Stimulated activated CD8-positive, alpha-beta memory T cell treated with anti-CD3 and anti-CD28 coated beads, Interleukin-12 subunit alpha, Interleukin-12 subunit beta, amount 100 ng/mL, for 1 hour (primary cell): ENCODE measurements at places on chromosomes 4 and X.

- DNase-seq = no peak
Measured at GRCh38 chrX:40933132-40933705, 152.0 kb upstream of the USP9X start.

GRCh38 chr4:186727169-186727976 lies 3.7 kb upstream of the FAT1 start:
- no peak for DNase-seq

- no peak for DNase-seq
Measured at GRCh38 chrX:134718966-134719317, 60.7 kb upstream of the PLAC1 start.

GRCh38 chr4:102318105-102318504 lies 27.2 kb downstream of the SLC39A8 start:
- no peak for DNase-seq

DNA sequence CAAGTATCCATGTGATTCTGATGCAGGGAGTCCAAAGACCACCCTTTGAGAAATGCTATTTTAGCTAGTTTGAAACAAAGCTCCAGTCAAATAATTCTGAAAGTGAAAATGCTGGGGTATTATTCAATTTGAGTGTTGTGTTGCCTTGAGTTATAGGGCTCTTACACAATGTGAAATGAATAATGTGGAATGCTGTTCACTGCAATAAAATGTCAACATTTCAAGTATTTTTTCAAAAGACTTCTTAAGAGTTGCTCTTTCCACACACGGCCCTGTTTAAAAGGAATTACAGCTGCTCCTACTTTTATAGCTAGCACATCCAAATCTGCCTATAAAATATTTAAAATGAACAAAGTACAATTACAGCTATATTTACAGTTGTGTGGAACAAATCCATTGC lies 27.5 kb upstream of the PLS3 start:
- DNase-seq = no peak

- no peak for DNase-seq
Measured at GRCh38 chr4:11534623-11535302, 106.1 kb upstream of the HS3ST1 start.

GRCh38 chr4:144962300-144962699 lies 135.7 kb downstream of the ANAPC10 start:
- DNase-seq = no peak

- DNase-seq = no peak
Measured at GRCh38 chrX:37942170-37942569, 64.2 kb upstream of the SYTL5 start.

- no peak for DNase-seq
Measured at GRCh38 chr4:123193802-123194367, 202.7 kb upstream of the SPRY1 start.

GRCh38 chrX:41003506-41004270 lies 81.6 kb upstream of the USP9X start:
- no peak for DNase-seq

DNA sequence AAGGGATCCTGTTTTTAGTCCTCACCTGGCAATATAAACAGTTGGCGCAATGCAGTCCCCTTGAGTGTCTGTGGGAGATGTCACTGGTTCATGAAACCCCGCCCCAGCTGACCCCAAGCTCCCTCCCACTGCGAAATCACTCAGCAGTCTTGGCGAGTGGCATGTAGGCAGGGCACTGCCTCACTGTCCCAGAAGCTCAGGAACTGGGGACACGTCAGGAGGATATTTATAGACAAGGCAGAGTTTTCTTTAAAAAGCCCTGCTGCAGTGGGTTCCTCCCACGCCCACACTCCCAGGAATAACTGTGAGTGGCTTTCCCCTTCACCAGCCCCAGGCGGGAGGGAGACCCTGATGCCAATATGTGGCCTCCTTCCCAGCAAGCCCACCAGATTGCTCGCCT lies 44.3 kb upstream of the PPP2R2C start:
- DNase-seq = no peak

- no peak for DNase-seq
Measured at GRCh38 chrX:11430271-11430670, 137.1 kb downstream of the AMELX start.

GRCh38 chrX:137823257-137823656 lies 257.3 kb downstream of the ZIC3 start:
- no peak for DNase-seq

DNA sequence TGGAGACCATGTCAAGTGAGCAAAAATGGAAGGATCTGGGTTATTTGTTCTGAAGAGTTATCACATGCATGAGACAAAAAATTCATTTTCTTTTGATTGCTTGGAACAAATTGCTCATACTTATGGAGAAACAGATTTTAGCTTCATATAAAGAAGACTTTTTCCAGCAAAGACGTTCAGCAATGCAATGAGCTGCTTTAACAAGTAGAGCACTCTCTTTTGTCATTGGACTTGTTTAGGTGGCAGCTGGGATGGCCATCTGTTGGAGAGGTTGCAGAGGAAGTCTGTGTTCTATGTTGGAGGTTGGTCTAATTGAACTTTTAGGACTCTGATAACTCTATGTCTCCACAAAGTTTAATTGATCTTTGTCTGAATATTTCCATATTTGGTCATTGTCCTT lies 19.9 kb upstream of the CEP135 start:
- no peak for DNase-seq

GRCh38 chrX:151801980-151802379 lies 67.4 kb downstream of the CNGA2 start:
- DNase-seq = no peak

DNA sequence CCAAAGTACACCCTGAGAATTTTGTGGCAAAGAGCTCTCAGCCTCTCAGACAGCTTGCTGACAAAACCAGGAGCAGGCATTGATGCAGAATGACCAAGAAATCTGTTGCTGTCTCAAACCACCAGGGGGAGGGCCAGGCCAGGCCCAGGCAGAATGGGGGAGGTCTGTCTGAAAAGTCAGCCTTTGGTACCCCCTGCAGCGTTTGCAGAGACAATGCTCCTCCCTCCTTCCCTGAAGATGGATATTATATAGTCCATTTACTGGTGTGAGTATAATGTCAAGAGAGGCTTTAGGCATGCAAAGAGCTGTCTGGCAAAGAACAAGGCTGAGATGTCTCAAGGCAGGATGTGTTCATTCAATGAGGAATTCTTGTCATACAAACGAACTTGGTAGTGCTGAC lies 52.9 kb upstream of the TRPC5OS start:
- DNase-seq = no peak

GRCh38 chrX:54495814-54496516 lies at the start of gene FGD1:
TSS of gene FGD1 (minus strand) at chrX:54496234. CDS start at chrX:54495432, 802 bp downstream.
- peak; percentile 13 for DNase-seq

GRCh38 chrX:8868906-8869305 lies 67.7 kb upstream of the FAM9A start:
- DNase-seq = no peak

- no peak for DNase-seq
Measured at GRCh38 chr4:185481401-185481800, 9.9 kb upstream of the CCDC110 start.

- DNase-seq = no peak
Measured at GRCh38 chrX:20693078-20693477, 426.4 kb upstream of the RPS6KA3 start.

DNA sequence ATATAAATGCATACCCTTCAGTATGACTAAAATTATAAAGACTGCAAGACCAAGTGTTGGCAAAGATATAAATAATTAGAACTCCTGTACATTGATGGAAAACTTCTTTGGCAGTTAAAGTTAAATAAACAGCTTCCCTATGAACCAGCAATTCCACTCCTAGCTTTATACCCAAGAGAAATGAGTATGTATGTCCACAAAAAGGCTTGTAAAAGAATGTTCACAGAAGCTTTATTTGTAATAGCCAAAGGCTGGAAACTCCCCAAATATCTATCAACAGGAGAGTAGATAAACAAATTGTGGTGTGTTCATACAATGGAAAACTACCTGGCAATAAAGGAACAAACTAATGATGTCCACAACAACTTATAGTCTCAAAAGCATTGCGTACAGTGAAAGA lies 184.8 kb downstream of the AMELX start:
- DNase-seq = no peak

DNA sequence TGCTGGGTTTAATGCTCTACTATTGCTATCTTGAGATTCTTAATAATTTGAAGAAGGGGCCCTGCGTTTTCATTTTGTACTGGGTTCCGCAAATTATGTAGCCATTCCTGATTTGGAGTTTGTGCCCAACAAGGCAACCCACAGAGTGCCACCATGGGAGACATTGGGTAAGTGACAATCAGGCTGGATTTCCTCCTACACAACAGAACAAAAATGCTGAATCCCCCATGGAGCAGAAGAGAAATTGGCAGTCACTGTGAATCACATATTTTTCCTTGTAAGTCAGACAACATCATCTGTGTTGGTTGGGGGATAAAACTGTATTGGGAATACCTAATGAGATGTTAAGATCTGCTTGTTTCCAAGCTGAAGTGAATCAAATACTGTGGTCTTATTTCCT lies 80.9 kb downstream of the CNGA2 start:
- DNase-seq = no peak

- DNase-seq = no peak
Measured at GRCh38 chrX:108131471-108131870, 39.9 kb downstream of the ATG4A start.

DNA sequence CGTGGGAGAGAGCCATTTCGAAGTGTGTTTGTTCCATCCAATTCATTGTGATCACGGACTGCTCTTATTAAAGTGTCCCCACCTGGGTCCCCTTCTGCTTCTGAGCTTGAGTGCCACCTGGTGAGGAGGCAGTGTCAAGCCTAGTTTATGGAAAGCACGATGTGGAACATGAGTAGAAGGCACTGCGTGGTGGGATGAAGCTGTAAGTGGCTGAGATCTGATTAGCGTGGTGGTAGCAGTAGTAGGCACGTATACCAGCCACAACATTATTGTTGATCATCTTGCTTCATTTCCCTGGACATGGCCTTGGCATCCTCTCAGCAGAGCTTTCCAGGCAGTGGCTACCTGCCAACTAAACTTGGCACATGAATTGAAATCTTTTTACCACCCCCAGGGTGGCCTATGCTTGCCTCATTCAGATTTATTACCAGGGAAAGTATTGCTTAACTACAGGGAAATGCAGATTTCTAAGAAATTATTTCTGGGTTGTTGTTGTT lies 46.4 kb downstream of the GPAT3 start:
- no peak for DNase-seq

DNA sequence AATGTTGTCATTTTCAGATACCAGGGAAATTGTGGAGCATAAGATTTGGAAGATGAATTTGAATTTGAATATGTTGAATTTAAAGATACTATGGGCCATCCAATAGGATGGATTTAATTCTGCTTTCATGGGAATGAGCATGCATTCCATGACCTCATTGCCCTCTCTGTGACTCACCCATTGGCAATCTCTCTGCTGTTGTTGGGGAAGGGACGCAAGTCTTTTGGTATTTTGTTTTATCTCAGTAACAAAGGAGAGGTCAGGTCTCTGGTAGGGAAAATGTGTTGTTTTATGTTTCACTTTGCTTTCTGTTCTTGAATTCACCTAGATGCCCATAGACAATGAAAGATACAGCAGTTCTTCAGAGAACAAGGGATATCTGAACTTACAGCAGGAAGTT lies 42.1 kb upstream of the MAGEA4 start:
- DNase-seq = no peak

GRCh38 chrX:149453906-149454822 lies 50.9 kb downstream of the IDS start:
- DNase-seq = no peak

DNA sequence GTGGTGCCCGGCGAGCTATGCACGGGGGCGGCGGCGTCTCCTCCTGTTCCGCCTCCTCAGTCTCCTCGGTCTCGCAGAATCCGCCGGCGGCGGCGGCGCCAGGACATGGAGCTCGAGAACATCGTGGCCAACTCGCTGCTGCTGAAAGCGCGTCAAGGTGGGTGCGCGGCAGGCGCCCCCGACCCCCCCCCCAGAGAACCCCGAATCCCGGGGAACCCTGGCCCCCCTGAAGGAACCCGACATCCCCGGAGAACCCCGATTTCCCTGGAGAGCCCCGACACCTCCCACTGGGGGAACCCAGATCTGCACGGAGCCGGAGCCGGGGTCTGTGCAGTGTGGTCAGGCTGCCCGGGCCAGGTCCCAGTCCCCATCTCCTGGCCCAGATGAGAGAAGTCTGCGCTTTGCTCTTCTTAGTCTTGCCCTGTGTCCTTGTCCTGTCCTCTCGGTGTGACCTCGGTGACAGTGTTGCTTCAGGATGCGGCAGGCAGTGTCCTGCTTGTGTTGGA lies 648 bp downstream of the GRK4 start:
- no peak for DNase-seq

GRCh38 chr4:158968961-158969360 lies 133.9 kb upstream of the RAPGEF2 start:
- no peak for DNase-seq

DNA sequence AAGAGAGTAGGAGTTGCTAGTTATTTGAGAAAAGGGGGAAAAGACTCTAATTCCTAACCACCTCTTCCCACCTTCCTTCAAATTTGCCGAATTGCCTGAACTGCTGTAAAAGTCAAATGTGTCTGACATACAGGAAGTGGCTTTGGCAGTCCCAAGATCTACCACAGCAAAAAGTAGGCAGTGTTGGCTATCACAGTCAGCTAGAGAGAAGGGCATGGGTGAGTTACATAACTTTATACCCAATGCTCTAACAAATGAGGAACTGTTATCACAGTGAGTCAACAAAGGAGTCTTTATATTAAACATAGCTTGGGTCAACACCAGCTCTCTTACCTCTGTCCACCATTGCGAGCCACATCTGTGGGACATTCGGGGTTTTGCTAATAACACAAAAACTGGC lies 2.4 kb upstream of the MBNL3 start:
- DNase-seq = no peak
